ENCODE measurements at places on chromosomes 1 and 21.

GRCh38 chr1:24308365-24309015 lies 10.7 kb upstream of the GRHL3 start:
- no peak for DNase-seq

DNA sequence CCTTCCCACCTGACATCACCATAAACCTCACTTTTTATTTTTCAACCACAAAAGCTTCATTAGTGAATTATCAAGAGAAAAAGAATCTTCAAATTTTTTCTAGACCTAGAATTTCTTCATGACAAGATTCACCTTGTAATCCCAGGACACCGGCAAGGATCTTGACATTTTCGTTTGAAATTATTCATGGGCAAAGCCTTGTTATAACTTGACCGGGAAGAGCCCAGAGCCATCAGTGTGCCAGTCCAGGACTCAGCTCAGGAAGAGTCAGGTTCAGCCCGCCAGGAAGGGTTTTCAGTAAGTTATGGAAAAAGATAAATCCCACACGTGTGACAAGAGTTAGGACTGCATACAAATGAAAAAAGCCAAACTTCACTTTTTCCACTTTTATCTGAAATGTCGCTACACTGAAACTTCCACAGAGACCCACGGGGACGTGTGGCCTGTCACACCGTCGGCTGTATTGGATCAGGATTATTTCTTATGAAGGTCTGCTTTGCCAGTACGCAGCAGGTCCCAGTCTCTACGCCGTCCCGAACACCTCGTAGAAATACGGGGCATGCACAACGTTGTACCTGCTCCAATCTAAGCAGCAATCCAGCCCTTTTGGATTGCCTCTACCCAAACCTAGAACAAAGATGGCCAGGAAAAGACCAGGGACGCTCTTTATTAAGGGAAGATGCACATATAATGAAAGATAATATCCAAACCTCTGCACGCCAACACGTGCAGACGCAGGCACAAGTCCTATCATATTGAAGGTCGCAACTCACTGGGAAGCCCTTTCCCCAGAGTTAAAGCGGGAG lies 916 bp downstream of the F3 start:
- DNase-seq, result no peak

DNA sequence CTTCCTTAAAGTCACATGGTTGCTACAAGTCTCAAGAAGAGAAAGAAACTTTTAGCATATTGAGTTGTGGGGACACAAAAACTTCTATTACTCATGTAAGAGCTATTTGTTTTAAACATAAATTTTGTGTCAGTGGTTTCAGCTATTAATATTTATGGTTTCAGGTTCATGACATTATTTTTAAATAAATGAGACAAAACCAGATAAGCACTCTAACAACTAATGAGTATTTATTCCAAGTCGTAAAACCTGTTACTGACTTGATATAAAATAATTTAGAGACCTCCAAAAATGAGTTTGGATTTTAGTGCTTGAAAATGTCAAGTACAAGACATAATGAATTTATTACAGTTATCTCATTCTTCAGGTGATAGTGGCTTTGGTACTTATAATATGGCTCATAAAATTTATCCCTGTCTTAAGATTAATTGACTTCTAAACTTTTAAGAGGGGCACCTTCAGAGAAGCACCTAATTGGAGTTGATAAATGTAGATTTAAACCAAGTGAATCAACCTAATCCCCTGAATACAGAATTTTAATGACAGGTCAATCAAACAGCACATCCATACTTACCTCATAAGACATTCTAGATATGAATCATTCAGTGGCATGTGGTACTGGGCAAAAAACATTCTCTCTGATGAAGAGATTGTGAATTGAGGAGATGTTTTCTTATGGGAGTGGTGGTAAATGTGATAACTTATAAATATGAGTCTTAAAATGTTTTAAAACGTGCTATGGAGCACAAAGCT lies 167.7 kb upstream of the PTGFR start:
- no peak for DNase-seq

DNA sequence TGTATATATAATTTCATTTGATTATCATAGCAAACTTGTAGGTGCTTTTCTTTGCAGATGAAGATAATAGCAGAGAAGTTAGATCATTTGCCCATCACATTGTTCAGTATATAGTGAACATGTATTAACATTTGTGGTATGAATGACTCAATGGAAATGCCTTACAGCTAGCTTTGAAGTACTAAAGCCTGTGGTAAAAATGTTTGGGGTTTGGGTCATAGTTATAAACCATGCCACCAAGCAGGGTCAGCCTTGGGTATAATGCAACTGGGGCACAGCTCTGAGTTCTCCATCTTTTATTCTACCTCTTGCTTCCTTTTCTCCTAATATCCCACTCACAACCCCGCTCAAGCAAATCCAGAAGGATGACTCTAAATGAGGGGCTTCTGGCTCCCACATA lies 141.6 kb downstream of the KCNT2 start:
- DNase-seq, result no peak

DNA sequence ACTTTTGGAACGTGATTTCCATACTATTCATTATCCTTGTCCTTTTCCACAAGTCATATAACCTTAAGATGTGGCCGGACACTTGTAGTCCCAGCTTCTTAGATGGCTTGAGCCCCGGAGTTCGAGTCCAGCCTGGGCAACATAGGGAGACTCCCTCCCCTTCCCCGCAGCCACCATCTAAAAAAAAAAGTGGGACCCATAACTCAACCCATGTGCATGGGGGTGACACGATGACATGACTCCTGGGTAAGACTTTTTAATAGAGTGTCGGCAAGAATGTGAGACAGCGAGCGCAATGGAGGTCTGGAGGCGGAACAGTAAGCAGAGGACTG lies 25.7 kb downstream of the MIA3 start:
- no peak for DNase-seq

DNA sequence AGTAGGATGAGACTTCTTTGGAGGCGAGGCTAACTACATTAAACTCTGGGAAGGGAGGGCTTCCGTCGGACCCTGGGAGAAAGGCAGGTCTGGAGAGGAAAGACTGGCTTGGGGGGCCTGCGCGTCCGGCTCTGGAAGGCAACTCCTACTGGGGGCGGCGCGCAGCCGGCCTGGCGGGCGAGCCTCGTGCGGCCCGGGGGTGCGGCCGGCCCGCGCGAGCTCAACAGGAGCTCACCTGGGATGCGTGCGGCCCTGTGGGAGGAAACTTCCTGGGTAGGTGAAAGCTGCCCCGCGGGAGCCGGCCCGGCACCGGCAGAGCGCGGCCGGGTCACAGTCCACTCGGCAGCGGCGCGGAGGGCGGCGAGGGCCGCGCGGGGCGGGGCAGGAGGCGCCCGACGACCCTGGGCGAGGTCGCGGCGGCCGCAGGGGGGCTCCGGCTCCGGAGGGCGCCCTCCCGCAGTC lies 449 bp downstream of the EPS15 start:
- DNase-seq, result no peak

DNA sequence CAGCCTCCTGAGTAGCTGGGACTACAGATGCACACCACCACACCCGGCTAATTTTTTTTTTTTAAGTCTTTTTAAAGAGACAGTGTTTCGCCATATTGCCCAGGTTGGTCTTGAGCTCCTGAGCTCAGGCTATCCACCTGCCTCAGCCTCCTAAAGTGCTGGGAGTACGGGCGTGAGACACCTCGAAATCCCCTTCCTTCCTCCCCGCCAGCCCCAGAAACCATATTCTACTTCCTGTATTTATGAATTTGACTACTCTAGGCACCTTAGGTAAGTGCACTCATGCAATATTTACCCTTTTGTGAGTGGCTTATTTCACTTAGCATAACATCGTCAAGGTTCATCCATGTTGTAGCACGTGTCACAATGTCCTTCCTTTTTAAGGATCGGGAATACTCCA lies 6.9 kb upstream of the LRP8 start:
- DNase-seq, result no peak

GRCh38 chr1:29196863-29197589 lies 15.3 kb upstream of the SRSF4 start:
- no peak for DNase-seq

DNA sequence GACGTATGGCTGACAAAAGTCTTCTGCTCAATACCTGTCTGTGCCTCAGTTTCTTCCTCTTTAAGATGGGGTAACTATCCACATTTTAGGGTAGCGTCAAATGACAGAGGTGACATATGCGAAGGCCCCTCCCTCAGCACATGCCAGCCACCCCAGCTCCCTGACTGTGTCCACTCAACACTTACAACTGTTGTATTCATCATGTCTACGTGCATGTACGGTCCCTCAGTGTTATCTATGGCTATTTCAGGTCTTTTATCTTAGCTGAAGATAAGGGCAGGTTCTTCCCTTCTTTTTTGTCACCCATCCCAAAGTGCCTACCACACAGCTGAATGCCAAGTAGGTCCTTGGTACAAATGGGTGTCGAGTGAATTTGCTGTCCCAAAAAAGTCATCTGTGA lies 8.3 kb upstream of the C1orf198 start:
- no peak for DNase-seq

DNA sequence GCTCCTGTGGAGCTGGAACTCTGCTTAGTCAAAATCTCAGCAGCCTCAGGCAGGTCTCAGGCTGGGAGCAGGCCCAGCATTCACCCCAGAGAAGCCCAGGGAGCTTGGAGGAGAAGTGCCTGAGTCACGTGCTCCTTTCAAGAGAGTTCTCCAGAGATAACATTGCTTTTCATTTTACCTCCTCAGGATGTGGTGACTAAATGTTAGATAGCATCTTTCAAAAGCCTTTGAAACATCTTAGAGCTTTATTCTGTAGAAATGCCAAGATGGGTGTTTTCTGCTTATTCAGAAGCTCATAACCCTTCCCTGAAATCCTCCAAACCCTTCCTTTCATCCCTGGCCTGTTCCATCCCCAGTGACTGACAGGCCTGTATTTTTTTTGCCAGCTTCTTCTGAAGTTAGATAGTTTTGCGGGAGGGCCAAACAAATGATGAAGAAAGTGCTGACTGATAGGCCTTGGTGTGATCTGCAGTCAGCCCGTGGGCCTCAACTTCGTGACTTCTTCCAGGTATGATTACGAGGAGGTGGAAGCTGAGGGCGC lies 58.0 kb downstream of the PGM1 start:
- DNase-seq, result no peak

DNA sequence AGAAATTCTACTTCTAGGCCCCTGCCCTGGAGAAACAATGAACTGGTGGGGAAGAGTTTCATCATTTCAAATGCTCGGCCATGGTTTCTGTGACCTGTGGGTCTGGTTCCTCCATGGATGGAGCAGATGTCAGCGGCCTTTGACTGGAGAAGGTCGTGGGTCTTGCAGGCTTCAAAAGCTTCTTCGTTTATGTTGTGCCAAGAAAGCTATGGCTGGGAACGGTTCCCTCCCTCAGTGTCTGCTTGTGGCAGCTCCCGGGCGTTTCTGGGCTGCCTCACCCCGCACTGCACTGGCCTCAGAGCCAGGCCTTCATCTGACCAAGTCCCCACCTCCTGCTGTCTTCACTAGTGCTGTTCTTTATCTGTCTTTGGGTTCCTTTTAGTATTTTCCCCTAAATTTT lies 46.4 kb upstream of the POFUT2 start:
- DNase-seq, result no peak

DNA sequence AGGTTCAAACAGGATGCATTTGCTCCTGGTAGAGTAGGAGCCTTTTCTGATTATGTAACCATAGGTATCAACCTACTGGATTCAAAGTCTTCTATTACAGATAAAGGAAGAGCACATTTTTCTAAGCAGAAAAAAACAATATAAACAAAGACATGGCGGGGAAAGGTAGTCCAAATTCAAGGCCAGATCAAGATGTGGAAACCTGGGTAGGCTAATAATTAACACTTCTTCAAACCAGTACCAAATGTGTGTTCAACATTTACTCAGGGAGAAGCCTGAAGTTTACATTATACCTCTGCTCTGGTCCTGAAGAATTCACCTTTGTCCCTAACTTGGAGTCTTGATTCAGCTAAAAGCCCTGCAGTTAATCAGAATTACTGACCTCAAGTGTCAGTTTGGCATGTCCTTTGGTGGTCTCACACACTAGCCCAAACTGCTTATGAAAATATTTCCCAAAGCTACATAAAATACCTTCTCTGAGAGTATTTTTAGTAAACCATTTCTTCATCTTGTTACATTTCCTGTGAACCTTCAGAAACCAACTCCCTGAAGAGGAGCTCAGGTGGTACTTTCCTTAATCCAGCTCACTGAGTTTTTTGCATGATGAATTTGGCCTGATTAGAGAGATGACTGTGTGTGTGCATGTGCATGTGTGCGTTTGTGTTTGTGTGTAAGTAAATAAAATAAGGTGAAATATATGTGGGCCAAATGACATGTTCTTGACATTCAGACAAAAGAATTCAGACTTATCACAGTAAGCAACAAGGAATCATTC lies 70.2 kb downstream of the TOR3A start:
- DNase-seq, result no peak

GRCh38 chr1:219066631-219067349 lies 106.9 kb upstream of the LYPLAL1 start:
- DNase-seq, result no peak

Measured in thoracic aorta (tissue), 2 donors.